CD4-positive, alpha-beta T cell treated with Interleukin-1 beta for 1 hour (primary cell): ENCODE measurements at places on chromosomes 3 and 15.

- DNase-seq, result no peak
Measured at GRCh38 chr3:195248281-195248680, 22.7 kb downstream of the XXYLT1 start.

DNA sequence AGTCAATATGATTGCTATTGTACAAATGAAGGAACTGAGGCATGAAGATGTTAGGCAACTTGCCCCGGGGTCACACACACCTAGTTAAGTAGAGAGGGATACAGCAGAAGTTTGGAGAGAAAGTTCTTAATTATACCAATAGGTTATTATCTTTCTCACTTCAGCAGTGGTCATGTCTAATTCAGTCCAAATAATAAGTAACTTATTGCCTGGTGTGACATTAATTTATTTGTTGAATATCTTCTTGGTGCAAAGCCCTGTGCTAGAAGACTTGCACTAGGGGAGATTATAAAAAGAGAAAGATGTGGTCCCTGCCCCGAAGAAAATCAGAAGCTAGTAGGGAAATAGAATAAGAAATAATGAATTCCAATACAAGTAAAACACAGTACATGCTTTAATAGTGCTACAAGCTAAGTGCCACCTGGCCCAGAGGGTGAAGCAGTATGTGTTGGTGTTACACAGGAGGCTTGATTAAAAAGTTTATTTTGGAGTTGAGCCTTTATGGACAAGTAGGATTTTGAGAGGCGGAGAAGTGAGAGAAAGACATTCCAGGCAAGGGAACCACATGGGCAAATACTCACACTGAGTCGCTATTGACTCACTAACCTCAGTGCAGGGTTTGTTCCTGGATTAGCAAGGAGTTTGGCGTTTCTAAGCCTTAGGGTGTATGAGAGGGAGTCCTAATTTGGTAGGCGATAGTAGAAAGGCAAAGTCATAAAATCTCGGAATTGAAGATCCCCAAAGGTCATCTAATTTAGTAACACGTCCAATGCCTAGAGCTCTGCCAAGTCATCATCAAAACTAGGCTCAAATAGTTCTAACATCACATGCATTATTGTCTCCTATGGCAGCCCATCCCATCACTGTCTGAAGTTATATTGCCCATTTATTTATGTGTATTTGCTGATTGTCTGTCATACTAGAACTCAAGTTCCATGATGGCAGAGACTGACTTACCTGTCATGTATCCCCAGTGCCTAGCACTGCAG lies 19.2 kb upstream of the GSK3B start:
- no peak for DNase-seq

- no peak for DNase-seq
Measured at GRCh38 chr3:156685198-156685597, 10.8 kb downstream of the TIPARP start.

DNA sequence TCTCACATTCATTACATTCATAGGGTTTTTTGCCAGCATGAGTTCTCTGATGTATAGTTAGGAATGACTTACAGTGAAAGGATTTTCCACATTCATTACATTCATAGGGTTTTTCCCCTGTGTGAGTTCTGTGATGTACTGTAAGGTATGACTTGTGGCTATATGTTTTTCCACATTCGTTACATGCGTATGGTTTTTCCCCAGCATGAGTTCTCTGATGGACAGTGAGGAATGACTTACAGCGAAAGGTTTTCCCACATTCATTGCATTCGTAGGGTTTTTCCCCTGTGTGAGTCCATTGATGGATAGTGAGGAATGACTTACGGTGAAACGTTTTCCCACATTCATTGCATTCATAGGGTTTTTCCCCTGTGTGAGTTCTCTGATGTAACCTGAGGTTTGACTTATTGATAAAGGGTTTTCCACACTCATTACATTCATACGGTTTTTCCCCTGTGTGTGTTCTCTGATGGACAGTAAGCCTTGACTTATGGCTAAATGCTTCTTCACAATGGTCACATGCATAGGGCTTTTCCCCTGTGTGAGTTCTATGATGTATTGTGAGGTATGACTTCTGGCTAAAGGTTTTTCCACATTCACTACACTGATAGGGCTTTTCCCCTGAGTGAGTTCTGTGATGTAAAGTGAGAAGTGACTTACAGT lies 47.4 kb downstream of the ZNF717 start:
- no peak for DNase-seq

DNA sequence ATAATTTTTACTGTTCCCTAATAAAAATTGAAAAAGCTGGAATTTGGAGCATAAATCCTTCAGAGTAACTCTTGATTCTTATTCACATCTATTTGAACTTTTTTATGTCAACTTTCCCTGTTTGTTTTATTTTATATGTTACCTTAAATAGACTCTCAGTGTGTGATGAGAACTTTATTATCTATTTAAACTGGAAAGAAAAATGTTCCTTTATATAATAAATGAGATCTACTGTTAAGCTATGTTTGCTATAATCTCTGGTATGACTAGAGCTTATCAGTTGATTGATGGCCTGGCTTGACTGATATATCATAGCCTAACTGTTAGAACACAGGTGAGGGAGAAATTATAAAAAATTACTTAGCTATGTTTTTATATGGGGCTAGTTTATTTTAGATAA lies 330.6 kb upstream of the EPHA6 start:
- DNase-seq, result no peak

DNA sequence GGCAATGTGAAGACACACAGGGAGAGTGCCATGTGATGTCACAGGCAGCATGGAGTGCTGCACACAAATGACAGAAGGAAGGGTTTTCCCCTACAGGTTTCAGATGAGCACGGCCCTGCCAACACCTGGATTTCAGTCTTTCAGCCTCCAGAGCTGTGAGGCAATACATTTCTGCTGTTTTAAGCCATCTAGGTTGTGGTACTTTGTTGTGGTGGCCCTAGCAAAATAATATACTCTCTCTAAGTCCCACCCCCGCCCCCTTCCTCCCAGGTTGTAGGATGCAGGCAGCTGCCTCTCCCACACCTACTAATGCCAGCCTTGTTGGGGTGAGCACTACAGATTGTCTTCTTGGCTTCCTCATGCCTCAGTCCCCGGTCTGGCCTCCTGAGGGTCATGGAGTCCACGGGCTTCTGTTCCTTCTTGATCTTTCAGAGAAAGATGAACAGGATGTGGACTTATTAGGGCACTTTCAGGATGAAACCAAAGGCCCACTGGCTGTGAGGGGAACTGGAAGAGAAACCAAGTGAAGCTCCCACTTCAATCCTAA lies 180.0 kb downstream of the CD47 start:
- no peak for DNase-seq
